Upper lobe of left lung (tissue), 6 donors: ENCODE measurements at places on chromosomes 5 and 9. TPM values are rescaled to one million over a fixed set of nuclear protein-coding genes. Genes with fewer than 3 reads are reported as not detected.

DNA sequence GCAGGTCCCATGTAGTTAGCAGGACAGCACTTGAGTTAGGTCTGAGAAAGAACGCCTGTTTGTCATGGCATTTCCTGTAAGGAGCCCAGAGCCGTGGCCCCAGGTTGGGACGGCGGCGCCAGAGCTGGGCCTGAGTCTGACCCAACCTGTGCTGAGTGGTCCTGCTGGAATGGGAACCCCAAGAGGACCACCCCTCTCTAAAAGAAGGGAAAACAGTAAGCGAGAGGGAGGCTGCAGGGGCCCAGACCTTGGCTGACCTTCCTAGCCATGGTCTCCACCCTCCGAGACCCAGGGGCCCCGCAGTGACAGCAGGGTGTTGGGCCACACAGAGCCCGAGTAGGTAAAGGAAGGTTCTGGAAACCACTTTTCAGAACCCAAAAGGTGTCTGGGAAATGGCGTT lies 1.8 kb upstream of the LRRC14B start:
- peak; percentile 48 for DNase-seq

GRCh38 chr5:155624597-155625241 lies 611.2 kb downstream of the KIF4B start:
- no peak for DNase-seq

- DNase-seq = peak; percentile 97
Observed at GRCh38 chr5:88140856-88141752, 127.5 kb downstream of the TMEM161B start.

The WDR36 gene
- 29.0 TPM for total RNA-seq

The CATSPER3 gene
- total RNA-seq = 1.7 TPM

The SPATA31E1 gene
- total RNA-seq = not detected

GRCh38 chr9:79104216-79104615 lies 467.5 kb upstream of the TLE4 start:
- no peak for DNase-seq

DNA sequence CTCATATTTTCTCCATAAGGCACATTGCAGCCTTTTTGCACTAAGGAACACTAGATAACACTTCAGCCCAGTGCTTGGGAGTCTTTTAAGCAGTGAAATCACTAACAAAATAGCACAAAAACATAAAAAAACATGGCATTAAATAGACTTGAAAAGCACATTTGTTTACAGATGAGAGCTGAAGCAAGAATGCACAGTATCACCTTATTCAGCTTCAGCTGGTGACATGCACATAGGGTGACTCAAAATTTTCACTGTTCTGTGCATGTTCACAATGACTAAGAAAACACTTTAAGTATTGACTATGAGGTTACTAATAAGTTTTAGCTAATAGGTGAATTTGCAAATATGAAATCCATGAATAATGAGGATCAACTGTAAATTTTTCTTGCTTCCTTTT lies 293.9 kb upstream of the TARS1 start:
- DNase-seq = no peak

GRCh38 chr5:14463629-14464028 lies 118.0 kb upstream of the OTULINL start:
- DNase-seq = peak; percentile 43

DNA sequence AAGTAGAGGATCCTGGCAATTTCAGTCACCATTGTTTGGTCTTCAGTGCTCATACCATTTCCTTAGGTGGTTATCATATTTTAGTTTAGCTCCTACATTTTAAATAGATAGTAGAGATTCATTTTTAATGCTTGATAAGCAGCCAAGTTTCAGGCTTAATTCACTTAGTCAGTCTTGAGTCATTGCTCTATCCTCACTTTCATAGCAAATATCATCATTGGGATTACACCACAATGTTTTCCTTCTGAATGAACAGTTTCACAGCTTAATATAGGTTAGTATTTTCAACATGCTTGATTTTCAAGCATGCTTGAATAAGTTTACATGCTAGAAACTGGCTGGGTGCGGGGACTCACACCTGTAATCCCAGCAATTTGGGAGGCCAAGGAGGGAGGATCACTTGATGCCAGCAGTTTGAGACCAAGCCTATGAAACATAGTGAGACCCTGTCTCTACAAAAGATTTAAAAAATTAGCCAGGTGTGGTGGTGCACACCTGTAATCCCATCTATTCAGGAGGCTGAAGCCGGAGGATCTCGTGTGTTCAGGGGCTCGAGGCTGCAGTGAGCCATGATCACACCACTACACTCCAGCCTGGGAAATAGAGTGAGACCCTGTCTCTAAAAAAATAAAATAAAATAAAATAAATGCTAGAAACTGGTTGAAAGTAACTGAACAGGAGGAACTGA lies 339.9 kb downstream of the ADGRV1 start:
- DNase-seq = no peak

GRCh38 chr9:20289423-20290010 lies 332.8 kb downstream of the MLLT3 start:
- DNase-seq = no peak

DNA sequence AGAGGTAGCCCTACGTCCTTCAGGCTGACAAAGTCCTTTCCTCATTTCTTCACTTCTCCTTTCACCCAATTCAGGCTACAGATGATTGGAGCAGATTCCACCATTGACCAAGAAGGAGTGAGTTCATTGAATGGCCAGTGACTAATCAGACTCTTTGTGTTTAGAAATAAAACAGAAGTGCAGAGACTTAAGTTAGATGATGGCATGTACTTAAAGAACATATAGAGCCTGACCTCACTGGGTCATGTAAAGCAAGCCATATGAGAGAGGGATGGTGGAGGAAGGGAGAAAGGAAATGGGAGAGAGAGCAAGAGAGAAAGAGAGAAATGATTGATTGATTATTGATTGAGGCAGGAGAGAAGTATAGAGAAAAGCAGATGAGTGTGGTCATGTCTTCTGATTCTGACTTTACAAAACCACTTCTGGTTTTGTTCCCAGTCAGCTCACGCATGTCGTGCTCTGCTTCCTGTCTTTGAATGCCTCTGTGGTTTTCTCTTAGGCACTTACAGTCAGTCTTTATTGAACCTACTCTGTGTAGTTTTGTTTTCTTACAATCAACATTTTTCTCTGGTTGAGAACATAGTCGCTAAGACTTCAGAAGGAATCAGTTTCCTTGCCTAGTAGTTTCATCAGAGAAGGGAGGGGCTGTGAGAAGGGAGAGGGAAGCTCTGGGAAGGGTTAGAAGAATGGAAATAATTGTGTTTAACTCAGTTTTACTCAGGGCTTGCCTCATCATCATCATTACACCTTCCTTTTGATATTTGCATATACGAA lies 149.2 kb upstream of the KLF9 start:
- peak; percentile 40 for DNase-seq

DNA sequence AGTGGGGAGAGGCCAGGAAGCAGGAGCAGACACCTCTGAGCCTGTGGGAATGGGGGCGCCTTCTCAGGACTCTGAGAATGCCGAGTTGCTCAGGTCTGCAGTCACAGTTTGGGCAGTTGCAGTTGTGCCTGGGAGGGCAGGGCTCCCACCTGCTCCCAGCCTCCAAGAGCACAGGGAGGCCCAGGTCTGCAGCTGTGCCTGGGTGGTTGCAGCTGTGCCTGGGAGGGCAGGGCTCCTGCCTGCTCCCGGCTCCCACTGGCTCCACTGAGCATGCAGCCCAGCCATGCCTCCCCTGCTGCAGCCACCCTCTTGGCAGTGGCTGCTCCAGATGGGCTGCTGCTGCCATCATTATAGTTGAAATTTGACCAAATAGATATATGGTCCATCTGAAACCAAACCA lies 1062.8 kb upstream of the ACO1 start:
- peak; percentile 53 for DNase-seq

GRCh38 chr5:95966005-95966404 lies 4.4 kb upstream of the ELL2 start:
- DNase-seq = no peak

The CYSRT1 gene
- 0.20 TPM for total RNA-seq

The GNAQ gene
- 77.4 TPM for total RNA-seq

DNA sequence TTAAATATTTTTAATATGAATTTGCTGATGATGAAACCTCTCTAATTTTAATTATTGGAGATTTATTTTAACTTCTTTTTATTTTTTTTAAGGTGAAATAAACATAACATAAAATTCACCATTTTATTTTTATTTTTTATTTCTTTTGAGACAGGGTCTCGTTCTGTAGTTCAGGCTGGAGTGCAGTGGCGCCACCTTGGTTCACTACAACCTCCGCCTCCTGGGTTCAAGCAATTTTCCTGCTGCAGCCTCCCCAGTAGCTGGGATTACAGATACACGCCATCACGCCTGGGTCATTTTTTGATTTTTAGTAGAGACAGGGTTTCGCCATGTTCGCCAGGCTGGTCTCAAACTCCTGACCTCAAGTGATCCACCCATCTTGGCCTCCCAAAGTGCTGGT lies 402.9 kb downstream of the PRR16 start:
- no peak for DNase-seq

GRCh38 chr5:58122848-58123392 lies 337.0 kb downstream of the PLK2 start:
- no peak for DNase-seq

DNA sequence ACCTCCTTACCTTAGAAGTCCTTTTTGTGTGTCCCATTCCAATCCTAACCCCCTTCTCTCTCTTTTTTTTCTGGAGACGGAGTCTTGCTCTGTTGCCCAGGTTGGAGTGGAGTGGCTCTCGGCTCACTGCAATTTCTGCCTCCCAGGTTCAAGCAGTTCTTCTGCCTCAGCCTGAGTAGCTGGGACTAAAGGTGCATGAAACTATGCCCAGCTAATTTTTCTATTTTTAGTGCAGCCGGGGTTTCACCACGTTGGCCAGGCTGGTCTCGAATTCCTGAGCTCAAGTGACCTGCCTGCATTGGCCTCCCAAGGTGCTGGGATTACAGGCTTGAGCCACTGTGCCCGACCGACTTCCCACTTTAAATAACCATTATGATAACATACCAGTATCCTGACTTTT lies 17.5 kb downstream of the TMEM38B start:
- DNase-seq = no peak

The DRD1 gene
- total RNA-seq = 0.15 TPM

The CDO1 gene
- total RNA-seq = 14.4 TPM

GRCh38 chr5:31767335-31768031 lies 128.6 kb downstream of the PDZD2 start:
- DNase-seq = no peak

GRCh38 chr5:151676719-151677118 lies 10.0 kb downstream of the SPARC start:
- DNase-seq = no peak

- DNase-seq = no peak
Observed at GRCh38 chr5:173018358-173018757, 34.8 kb downstream of the ATP6V0E1 start.

DNA sequence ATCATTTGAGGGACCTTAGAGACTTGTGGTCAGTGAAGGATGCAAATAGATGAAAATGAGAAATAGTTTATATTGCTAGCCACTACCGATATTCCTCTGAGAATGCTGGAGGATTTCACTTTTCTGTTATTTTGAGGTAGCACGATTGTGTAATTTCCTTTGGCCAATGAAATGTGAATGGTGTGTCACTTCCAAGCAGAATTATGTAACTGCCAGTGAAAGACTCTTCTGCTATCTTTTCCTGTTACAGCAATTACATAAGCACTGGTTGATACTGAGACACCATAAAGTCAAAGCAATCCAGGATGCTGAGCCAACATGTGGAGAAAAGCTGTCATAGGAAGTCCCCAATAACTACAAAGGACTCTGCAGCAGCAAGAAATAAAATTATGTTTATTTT lies 3.6 kb upstream of the PCDHA2 start:
- DNase-seq = no peak

DNA sequence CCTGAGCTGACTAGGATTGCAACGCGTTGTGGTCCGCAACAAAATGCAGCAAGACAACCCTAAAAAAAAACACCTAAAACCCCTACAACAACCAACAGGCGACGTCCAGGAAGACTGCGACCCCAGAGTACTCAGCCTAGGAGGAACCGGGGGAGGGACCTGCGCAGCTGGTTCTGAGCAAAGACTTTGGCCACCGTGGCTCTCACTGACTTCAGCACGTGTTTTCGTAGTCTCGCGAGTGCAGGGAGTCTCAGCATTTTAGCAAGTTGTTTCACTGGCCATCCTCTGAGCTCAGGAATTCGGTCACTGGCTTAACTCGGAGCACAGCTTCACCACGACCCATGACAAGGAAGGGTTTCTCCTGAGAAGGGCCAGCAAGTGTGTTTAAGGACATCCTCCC lies 8.6 kb upstream of the ZDHHC11 start:
- DNase-seq = no peak

The FAM153A gene
- total RNA-seq = 31.4 TPM

DNA sequence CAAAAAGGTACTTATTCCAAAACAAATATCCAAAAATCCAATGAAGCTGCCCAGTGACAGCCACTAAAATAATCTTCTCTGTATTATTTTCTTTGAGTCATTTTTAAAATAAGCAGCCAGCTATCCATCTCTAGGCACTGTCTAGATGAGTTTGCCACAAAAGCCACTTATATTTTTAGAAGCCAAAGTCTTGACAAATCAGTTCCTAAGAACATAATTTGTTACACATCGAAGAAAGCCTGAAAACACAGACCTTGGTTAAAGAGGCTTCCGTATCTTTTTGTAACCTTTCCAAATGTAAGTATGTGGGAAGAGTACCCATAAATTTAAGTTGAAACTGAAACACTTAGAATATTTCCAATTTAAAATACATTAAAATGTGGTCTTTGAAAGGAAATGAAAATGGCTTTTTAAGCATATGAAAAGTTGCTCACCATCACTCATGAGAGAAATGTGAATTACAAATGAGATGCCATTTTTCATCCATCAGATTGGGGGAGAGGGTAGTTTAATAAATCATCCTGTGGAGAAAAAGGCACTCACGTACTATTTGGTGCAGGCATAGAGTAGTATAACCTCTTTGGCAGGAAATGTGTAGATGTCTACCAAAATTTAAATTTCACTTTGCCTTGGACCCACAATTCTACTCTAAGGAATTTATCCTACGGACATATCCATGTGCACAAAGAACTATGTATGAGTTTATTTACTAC lies 180.4 kb downstream of the MLLT3 start:
- no peak for DNase-seq

DNA sequence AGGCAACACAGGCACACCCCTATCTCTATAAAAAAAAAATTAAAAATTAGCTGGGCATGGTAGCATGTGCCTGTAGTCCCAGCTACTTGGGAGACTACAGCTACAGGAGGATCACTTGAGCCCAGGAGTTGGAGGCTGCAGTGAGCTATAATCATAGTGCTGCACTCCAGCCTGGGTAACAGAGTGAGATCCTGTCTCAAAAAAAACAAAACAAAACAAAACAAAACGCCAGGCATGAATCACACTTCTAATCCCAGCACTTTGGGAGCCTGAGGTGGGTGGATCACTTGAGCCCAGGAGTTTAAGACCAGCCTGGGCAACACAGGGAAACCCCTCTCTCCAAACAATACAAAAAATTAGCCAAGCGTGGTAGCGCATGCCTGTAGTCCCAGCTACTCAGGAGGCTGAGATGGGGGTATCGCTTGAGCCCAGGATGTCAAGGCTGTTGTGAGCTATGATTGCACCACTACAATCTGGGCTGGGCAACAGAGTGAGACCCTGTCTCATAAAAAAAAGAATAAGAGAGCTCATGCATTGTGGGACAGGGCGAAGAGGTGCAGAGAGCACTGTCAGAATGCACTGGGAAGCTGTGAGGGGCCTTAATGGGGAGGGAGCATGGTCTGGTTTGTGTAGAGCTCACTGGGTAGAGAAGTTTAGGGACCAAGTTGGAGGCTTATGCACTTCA lies 8.4 kb upstream of the SAP30L start:
- no peak for DNase-seq

The FOXI1 gene
- total RNA-seq = 0.30 TPM
